Esophagus squamous epithelium (tissue), 5 donors: ENCODE measurements at places on chromosomes 1 and 21.

GRCh38 chr1:116842654-116843053, 67.1 kb upstream of the PTGFRN start:
- H3K4me3 ChIP-seq, result no peak overlapping the region
- no peaks in the 10 kb centered on the region for H3K27me3 ChIP-seq
- H3K4me1 ChIP-seq, result no peaks in the 10 kb centered on the region
- H3K36me3 ChIP-seq, result no peaks in the 10 kb centered on the region
- no peak overlapping the region for H3K27ac ChIP-seq

DNA sequence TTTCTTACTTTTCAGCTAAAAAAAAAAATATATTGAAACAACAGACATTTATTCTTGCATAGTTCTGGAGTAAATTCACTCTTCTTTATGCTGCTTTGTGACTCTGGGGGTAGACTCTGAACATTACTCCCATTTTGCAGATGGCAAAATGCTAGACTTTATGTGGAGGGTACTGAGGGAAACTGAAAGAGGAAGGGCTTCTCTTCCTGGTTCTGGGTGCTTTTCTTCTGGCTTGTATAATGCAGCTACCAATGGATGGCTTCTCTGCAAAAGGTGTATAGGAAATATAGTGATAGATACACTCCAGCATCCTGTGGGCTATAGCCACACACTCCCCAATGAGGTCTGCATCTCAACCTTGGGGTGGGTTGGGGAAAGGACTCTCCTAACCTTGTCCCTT, 19.7 kb upstream of the ZBTB40 start:
- H3K27ac ChIP-seq, result no peak overlapping the region
- H3K4me3 ChIP-seq, result no peak overlapping the region
- H3K4me1 ChIP-seq, result no peaks in the 10 kb centered on the region
- H3K36me3 ChIP-seq, result no peaks in the 10 kb centered on the region
- H3K27me3 ChIP-seq, result peaks cover 7% of the 10 kb centered on the region

DNA sequence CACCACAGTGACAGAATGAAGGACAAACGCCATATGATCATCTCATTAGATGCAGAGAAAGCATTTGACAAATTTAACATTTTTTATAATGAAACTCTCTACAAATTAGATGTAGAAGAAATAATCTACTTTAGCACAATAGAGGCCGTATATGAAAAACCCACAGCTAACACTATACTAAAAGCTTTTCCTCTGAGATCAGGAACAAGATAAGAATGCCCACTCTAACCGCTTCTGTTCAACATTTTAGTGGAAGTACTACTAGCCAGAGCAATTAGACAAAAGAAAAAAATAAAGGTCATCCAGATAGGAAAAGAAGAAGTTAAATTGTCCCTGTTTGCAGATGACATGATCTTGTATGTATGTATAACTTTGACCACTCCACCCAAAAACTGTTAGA, 109.7 kb downstream of the SLC35F3 start:
- DNase-seq, result no peak
- no peaks in the 10 kb centered on the region for H3K36me3 ChIP-seq
- no peaks in the 10 kb centered on the region for H3K27me3 ChIP-seq
- no peak overlapping the region for H3K27ac ChIP-seq
- H3K4me3 ChIP-seq, result no peak overlapping the region

- DNase-seq, result no peak
- H3K4me1 ChIP-seq, result peaks cover 4% of the 10 kb centered on the region
- H3K4me3 ChIP-seq, result peak overlapping the region; percentile 82
- H3K27me3 ChIP-seq, result no peaks in the 10 kb centered on the region
- no peaks in the 10 kb centered on the region for H3K36me3 ChIP-seq
Observed at GRCh38 chr1:54764922-54765561, 719 bp upstream of the PARS2 start.

DNA sequence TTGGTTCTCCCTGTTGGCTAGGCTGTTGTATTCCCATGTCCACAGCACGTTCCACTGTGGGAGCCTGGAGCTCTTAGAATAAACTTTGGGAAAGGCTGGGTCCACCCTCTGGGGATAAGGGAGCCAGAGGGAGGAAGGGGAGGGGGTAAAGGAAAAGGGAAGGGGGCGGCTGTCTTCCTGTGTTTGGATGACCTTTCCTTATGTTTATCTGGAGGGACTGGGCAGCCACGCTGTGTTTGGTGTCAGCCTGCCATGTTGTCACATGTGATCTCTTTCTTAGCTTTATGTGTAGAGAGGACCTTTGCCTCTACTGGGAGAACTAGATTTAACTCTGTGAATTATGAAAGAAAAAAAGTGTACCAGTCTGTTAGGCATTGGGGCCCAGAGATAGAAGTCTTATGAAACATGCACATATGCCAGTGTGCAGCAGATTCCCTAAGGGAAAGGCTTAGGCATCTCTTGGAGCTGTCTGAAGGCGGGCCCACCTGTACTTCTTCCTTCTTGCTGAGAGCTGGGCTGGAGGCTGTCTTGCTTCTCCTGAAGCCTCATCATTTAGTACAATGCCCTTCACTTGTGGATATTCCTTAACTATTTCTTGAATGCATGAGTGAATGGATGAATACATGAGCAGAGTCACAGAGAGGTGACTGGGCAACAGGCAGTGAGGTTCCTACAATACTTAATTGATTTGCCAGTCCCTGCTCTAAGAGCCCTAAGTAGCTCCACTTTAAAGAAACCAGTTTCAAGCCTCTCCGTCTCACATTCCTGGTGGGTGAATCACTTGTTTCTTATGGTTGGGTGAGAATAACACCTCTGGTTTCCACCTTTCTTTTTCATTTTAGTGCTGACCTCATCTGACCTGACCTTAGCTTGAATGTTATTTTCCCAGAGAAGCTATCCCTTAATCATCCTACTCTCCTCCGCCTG, 62.5 kb upstream of the ARHGAP29 start:
- H3K27ac ChIP-seq, result peak overlapping the region; percentile 32
- DNase-seq, result no peak
- H3K4me1 ChIP-seq, result peaks cover 38% of the 10 kb centered on the region
- H3K36me3 ChIP-seq, result no peaks in the 10 kb centered on the region

DNA sequence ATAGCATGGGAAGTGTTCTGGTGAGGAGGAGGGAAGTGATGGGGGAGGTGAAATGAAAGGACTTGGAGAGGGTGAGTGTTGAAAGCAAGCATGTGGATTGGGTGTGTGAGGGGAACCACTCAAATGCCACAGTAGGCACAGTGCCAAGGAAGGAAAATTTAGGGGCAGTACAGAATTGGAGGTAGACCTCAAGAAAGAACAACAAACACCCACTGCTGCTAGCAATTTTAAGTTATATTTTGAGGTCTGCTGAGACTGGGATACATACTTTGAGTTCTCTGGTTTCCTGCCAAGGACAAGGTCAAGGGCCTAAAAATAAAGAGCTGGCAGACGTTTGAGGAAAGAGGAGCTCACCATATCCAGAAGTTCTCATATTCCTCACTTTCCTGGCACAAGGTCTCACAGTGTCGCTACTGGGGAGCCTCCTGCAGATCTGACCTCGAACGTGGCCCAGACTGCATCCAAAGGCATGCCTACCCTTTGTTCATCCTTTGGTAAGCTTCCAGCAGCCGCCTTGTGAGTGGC, 104.0 kb downstream of the BRINP2 start:
- peaks cover 3% of the 10 kb centered on the region for H3K4me1 ChIP-seq
- H3K27me3 ChIP-seq, result no peaks in the 10 kb centered on the region
- no peaks in the 10 kb centered on the region for H3K36me3 ChIP-seq
- no peak overlapping the region for H3K4me3 ChIP-seq
- no peak for DNase-seq

GRCh38 chr1:43232482-43232881, 37.3 kb upstream of the TMEM125 start:
- no peak for DNase-seq
- H3K27me3 ChIP-seq, result no peaks in the 10 kb centered on the region
- H3K27ac ChIP-seq, result no peak overlapping the region
- peaks cover 22% of the 10 kb centered on the region for H3K4me1 ChIP-seq

- H3K27me3 ChIP-seq, result no peaks in the 10 kb centered on the region
- no peaks in the 10 kb centered on the region for H3K36me3 ChIP-seq
- H3K4me1 ChIP-seq, result no peaks in the 10 kb centered on the region
- H3K27ac ChIP-seq, result no peak overlapping the region
Observed at GRCh38 chr1:212689758-212690529, 9.7 kb downstream of the BATF3 start.

GRCh38 chr1:17356387-17357026, 15.5 kb upstream of the PADI6 start:
- H3K27me3 ChIP-seq, result no peaks in the 10 kb centered on the region
- H3K4me3 ChIP-seq, result no peak overlapping the region
- no peak overlapping the region for H3K27ac ChIP-seq
- H3K36me3 ChIP-seq, result no peaks in the 10 kb centered on the region

DNA sequence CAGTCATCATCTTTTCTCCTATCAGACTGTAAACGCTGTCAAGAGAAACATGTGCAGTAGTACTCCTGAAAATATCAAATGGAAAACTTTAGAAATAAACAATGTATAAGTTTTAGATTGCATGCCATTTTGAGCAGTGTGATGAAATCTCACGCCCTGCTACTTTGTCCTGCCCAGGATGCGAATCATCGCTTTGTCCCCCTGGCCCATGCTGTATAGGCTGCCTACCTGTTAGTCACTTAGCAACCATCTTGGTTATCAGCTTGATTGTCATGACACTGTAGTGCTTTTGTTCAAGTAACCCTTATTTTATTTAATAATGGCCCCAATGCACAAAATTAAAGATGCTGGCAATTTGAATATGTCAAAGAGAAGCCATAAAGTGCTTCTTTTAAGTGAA, 363.0 kb downstream of the ZP4 start:
- no peaks in the 10 kb centered on the region for H3K36me3 ChIP-seq
- no peak for DNase-seq
- H3K4me3 ChIP-seq, result no peak overlapping the region
- no peaks in the 10 kb centered on the region for H3K27me3 ChIP-seq

GRCh38 chr1:26733982-26734381, 38.2 kb downstream of the ARID1A start:
- no peak overlapping the region for H3K4me3 ChIP-seq
- peak overlapping the region; percentile 33 for H3K27ac ChIP-seq
- H3K36me3 ChIP-seq, result peaks cover 97% of the 10 kb centered on the region
- H3K27me3 ChIP-seq, result no peaks in the 10 kb centered on the region

DNA sequence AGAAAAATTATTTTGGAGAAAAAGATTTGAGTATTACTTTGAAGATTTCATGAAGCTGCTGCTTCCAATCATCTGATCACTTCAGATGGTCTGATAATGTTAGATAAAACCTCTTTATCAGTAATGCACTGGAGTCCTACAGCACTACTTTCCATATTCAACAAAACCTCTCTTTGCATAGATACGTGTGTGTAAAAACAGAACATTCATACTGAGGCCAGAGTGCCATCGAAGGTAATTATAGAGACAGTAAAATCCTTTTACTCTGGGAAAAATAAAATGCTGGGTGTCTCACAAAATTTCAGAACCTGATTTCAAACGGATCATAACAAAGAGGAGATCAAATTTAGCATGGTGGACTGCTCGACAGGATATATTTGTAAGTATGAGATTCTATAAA, at the start of gene RGS13:
Gene RGS13, plus strand, starts transcription at position 209 of the 400 bp plus-strand sequence. CDS start 8,188 bp downstream, outside the sequence.
- H3K27ac ChIP-seq, result no peak within 1 kb of the TSS
- no peaks in the 10 kb centered on the region for H3K36me3 ChIP-seq

DNA sequence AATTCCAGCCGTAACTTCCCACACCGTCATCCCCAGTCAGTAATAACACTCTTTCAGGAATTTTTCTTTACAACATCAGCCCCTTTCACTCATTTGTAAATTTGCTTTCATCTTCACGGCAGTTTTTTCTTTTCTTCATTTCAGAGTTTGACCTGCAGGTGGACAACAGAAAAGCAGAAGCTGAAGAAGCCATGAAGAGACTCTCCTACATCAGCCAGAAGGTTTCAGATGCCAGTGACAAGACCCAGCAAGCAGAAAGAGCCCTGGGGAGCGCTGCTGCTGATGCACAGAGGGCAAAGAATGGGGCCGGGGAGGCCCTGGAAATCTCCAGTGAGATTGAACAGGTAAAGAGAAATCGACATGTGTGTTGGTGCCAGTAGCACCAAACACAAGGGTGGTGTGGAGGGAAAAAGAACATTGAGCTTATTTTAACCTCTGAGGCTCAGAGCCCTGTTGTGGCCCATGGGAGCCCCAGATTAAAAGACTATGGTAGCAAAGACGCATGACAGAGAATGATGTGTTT, 53.2 kb downstream of the LAMC2 start:
- H3K4me1 ChIP-seq, result peaks cover 18% of the 10 kb centered on the region
- H3K27me3 ChIP-seq, result no peaks in the 10 kb centered on the region
- no peak overlapping the region for H3K4me3 ChIP-seq
- no peaks in the 10 kb centered on the region for H3K36me3 ChIP-seq
- no peak for DNase-seq
- peak overlapping the region; percentile 64 for H3K27ac ChIP-seq

DNA sequence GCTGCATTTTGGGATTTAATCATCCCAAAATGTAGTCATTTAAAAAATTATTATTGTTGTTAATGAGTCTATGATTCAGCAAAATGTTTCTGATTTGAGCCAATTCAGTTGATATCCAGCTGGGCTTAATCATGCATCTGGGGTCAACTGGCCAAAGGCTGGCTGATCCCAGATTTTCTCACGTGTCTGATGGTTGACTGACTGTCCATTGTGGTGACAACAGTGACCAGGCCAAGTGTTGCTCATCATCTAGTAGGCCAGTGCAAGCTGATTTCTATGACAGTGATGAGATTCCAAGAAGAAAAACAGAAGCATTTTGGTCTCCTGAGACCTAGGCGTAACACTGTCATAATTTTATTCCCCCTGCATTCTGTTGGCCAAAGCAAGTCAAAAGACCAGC, 80.1 kb upstream of the ZC3H11B start:
- no peaks in the 10 kb centered on the region for H3K36me3 ChIP-seq
- DNase-seq, result no peak
- H3K27me3 ChIP-seq, result no peaks in the 10 kb centered on the region
- no peak overlapping the region for H3K4me3 ChIP-seq

GRCh38 chr1:15678578-15678977, 5.5 kb upstream of the PLEKHM2 start:
- no peak overlapping the region for H3K4me3 ChIP-seq
- DNase-seq, result no peak
- no peaks in the 10 kb centered on the region for H3K36me3 ChIP-seq
- peaks cover 17% of the 10 kb centered on the region for H3K4me1 ChIP-seq

GRCh38 chr1:5415606-5416005, 576.6 kb downstream of the NPHP4 start:
- H3K36me3 ChIP-seq, result no peaks in the 10 kb centered on the region
- DNase-seq, result no peak
- no peak overlapping the region for H3K4me3 ChIP-seq

- H3K4me3 ChIP-seq, result no peak overlapping the region
- peaks cover 15% of the 10 kb centered on the region for H3K4me1 ChIP-seq
- H3K27ac ChIP-seq, result no peak overlapping the region
- no peaks in the 10 kb centered on the region for H3K36me3 ChIP-seq
- no peaks in the 10 kb centered on the region for H3K27me3 ChIP-seq
Observed at GRCh38 chr1:221397606-221398005, 344.3 kb downstream of the DUSP10 start.

DNA sequence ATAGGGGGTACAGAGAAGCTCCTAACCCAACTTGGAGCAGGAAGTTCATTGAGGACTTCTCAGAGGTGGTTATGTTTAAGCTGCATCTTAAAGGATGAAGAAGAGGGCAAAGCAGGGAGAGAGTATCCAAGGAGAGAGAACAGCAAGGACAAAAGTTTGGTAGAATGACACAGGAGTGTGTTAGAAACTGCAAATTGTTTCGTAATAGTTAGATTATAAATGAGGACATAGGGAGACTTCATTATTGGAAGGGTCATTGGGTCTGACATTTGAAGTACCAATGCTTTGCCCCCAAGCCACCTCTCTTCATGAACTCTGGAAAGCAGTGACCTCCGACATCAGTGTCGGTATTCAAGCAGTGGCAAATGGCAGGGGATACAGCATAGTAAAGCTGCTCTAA, 209.6 kb upstream of the JUN start:
- DNase-seq, result no peak
- H3K27me3 ChIP-seq, result no peaks in the 10 kb centered on the region
- no peaks in the 10 kb centered on the region for H3K36me3 ChIP-seq
- peaks cover 11% of the 10 kb centered on the region for H3K4me1 ChIP-seq
- H3K27ac ChIP-seq, result no peak overlapping the region
- no peak overlapping the region for H3K4me3 ChIP-seq
